OCI-LY7 (cell line): ENCODE measurements at places on chromosomes 11 and 22. TPM values are rescaled to one million over a fixed set of nuclear protein-coding genes. Genes with fewer than 3 reads are reported as not detected.

DNA sequence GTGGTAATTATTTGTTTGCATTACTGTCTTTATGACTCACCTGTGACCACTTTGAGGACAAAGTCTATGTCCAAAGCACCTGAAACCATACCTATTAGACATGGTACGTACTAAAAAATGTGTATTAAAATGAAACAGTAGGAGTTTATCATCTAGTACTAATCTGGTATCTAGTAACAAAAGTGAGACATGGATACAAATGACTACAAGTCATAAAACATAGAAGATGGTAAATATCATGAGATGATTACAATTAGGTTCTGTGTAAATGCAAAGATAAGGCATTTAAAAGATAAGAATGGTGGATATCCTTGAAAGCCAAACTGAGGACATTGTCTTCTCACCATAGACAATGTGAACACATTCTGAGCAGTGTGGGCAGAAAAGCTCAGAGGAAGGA lies 113.5 kb upstream of the GUCY1A2 start:
- DNase-seq = no peak

- peak; percentile 65 for DNase-seq
These were observed 20.0 kb downstream of the TRMU start for GRCh38 chr22:46355369-46355995.

GRCh38 chr11:109123816-109124787 lies 297.9 kb upstream of the C11orf87 start:
- DNase-seq = no peak

GRCh38 chr22:23180893-23181720 lies 798 bp downstream of the BCR start:
- peak; percentile 43 for DNase-seq

The DUSP18 gene
- total RNA-seq = 6.4 and 7.5 TPM in 2 replicates
